ENCODE measurements at places on chromosomes 16 and 17.

DNA sequence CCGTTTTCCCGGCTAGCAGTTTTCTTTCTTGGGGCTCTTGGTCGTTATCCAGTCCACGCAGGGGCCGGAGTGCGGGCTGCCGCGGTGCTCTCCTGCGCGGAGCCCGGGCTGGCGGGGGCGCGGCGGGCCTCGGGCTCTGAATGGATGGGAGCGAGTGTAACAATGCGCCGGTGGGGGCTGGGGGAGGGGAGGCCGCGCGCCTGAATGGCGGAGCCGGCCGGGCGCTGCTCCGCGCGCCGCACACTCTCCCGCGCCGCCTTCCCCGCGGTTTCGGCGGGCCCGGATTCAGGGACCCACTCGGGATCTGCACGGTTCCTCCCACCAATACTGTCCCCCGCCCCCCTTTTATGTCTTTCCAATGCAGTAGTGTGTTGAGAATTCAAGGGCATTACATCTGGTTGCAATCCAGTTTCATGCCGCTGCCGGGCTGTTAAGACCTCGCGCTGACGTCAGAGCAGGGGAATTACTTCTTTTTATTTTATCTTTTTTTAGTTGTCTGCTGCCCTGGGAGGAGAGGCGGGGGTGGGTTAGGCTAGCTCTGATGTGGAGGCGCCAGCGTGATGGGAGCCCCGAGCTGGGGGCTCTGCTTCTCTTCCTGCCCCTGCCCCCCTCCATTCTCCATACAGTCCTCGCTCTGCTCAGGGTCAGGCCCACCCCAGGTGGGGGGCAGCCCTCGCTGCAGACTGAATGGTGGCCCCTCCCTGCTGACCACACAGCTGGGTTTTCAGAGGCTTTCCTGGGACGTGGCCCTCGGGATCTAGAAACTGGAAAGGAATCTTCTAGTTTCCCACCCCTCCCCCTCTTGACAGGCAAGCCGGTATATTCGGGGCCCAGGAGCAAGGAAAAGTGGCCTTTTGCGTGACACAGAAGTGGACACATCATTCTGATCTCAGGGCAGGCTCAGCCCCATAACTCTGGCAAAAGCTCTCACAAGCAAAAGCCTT lies 1.8 kb downstream of the RAI1 start:
- peak; percentile 79 for DNase-seq

DNA sequence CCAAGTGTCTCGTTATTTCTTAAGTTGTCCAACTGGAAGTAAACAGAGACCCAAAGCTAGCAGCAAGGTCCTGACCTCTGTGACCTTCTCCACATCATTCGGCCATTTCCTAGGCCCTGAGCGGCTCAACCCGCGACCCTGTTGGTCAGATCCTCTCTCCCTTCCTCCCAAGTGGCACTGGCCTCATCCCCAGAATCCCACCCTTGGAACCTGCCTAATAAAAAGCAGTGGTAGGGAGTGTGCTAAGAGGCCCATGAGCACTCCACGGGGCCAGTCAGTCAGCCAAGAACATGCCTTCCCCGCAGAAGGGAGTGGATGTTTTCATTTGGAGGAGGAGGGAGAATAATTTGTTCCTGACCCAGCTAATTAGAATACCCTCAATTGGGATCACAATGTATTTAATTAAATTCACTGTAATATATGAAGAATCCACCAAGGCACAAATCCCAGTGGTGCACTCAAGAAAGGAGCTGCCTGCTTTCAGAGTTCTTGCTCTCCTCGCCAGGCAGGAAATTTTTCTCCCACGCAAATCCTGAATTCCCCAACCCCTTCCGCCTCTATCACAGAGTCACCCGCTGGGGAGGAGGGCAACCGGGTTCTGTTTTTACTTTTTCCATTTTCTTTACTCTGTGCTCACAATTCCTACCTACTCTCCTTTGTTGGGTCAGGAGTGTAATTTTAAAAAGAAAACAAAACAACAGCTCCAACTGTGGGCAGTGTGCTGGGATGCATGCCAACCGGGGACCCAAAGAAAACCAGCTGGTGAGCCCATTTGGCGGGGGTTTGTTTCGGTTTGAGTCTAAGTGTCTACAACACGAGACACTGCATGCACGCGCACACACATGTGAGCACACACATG lies 153.4 kb downstream of the ZFHX3 start:
- DNase-seq: no peak

DNA sequence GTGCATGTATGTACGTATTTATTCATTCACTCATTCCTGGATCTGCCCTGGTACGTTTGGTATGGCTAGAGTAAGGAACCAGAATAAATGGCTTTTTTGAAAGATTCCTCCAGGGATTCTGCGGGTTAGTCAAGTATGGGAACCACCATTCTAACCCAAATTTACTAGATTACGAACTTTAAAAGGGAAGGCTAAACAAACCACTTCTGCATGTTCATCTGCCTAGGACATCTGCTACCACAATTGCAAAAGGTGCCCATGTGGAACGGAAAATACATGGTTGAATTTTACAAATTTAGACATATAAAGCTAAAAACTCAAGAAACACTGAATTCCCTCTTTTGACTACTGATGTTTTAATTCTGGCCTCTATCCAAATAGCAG lies 22.1 kb downstream of the CYTH1 start:
- no peak for DNase-seq

GRCh38 chr17:70786081-70786480 lies 616.7 kb downstream of the KCNJ2 start:
- no peak for DNase-seq

DNA sequence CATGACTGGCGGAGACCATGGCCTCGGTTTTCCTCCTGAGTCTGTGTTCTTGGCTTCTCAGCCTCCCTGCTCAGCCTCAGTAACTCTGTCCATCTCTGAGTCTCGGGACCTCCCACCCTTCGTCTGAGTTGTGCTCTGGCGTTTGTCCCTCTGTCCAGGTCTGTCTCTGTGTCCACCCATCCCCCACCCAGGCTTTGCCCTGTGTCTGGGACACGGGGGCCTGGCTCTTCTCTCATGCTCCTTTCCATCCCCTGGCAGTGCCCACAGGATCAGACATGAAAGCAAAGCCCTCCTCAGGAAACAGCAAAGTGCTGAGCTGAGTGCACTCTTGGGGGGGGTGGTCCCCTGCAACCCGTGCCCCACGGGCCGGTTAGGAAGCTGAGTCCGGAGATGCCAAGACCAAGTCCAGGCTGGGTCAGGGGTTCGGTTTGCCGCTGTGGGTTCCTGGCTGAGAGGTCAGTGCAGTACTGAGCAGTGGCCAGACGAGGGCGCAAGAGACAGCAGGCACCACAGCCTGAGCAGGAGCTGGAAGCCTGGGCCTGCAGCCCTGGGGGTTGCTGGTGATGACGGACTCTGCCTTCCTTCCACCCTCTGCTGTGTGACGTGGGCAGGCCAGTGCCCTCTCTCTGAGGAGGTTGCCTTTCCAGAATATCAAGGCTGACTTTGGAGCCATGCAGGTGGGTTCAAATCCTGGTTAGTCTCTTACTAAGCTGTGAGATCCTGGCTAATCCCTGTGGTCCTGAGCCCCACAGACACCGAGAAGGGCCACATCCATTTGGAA lies 2.5 kb downstream of the P2RX1 start:
- peak; percentile 84 for DNase-seq

DNA sequence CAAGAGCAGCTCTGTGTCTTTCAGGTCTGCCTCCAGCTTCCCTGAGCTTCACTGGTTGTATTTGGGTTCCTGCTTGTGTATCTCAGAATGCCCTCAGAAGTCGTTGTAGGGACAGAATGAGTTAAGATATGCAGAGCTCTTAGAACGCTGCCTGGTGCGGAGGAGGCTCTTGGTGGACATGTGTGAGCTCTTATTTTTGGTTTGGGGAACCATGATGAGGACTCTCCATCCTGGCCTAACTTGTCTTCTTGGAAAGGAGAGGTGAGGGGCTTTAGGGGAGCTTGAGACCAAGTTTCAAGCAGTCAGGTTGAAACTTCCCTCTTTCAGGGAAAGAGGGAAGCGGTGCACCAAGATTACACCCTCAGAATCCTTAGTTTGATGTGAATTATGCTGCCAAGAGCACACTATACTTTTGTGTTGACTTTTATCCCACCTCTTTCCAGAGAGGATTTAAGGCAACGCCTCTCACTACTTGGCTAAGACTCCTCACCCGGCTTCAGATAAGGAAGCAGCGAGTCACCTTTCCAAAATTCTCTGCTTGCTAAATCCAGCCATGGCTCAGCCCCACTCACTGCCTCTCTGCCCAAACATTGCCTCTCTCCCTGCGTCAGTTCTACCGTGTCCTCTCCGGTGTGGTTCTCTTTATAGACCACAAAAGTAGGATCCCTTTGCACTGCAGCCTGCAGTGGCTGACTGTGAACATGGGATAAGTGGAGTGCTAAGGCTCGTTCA lies 12.7 kb downstream of the CDK5RAP3 start:
- no peak for DNase-seq

DNA sequence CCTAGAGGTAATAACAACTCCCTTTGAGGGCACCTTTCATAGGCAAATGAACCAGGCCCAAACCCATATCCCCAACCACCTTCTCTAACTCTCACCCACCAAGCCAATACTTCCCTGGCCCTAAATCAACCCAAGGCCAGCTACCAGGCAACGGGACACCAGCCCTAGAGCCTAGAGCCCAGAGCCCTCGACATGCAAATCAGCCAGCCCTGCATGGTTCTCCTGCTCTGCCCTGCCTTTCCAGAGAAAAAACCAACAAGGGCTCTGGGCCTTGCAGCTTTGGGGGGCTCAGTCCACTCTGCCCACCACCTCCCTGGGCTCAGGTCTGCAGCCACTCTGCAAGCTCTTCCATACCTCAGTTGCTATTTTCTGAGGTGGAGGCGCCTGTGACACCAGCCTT lies 55.0 kb downstream of the PITPNM3 start:
- DNase-seq: no peak

- DNase-seq: no peak
Observed at GRCh38 chr16:82300374-82300951, 130.4 kb upstream of the MPHOSPH6 start.

GRCh38 chr17:29115961-29116803 lies 64.0 kb downstream of the MYO18A start:
- peak; percentile 88 for DNase-seq

GRCh38 chr16:53094013-53094630 lies 39.3 kb downstream of the CHD9 start:
- no peak for DNase-seq
